ENCODE measurements at places on chromosomes 7 and 10.

DNA sequence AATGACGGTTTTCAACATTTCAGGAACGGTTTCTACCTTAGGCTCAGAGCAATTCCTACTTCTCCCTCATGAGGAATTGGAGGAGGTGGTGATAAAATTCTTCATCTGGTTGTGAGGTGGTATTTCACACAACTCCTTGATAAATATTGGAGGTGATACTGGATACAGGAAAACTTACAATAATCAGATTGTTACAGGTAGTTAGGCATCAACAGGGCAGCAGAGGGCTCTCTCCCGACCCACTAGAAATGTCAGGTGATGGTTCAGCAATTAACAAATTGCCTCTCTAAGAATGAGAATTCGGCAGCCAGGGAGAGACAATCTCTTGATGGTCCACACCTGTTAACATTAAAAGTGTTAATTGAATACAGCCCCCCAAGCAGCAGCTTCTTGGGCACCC lies 22.6 kb downstream of the ZNF786 start:
- no peak for DNase-seq

- peak; percentile 74 for DNase-seq
These were observed 293.1 kb downstream of the ARHGAP12 start for GRCh38 chr10:31635415-31636065.

DNA sequence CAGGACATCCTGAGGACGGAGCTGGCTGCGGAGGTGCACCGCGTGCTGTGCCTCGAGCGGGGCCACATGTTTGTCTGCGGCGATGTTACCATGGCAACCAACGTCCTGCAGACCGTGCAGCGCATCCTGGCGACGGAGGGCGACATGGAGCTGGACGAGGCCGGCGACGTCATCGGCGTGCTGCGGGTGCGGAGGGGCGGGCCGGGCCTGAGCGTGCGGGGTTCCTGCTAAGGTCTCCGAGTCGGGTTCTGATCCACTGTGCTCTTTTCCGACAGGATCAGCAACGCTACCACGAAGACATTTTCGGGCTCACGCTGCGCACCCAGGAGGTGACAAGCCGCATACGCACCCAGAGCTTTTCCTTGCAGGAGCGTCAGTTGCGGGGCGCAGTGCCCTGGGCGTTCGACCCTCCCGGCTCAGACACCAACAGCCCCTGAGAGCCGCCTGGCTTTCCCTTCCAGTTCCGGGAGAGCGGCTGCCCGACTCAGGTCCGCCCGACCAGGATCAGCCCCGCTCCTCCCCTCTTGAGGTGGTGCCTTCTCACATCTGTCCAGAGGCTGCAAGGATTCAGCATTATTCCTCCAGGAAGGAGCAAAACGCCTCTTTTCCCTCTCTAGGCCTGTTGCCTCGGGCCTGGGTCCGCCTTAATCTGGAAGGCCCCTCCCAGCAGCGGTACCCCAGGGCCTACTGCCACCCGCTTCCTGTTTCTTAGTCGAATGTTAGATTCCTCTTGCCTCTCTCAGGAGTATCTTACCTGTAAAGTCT lies 10.4 kb downstream of the ATG9B start:
- DNase-seq, result peak; percentile 84

DNA sequence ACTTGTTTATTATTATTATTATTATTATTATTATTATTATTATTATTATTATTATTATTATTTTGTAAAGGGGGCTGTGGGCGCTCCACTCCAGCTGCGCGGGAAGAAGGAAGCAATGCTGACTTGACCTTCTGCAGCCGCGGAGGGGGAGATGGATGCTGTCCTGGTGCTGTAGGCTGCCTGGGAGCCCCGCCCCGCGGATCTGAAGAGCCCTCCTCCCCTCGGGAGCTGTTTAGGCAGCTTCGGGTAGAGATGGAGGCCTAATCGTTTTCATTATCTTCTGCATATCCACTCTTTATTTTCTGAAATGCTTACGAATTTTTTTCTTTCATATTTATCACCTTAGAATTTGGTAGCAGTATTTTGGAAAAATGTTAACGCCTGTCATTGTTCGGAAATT lies 101.2 kb upstream of the KLF6 start:
- DNase-seq, result peak; percentile 64

DNA sequence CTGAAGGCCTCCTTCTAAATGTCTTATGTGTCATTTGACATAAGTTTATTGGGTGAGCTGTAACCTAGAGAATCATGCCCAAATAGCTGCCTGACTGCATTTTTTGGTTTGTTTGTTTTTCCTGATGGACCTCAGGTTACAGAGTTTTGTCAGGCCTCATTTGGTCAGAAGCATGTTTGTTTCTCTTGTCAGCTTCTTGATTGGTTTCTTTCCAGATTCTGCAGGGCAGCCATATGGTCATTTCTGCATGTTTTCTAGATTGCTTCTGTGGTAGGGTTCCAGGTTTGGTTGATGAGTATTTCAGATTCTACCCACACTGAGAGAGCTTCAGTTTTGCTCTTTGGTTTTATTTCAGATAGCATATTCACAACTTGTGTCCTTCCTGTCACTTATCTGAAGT lies 28.0 kb downstream of the GLCCI1 start:
- DNase-seq, result no peak

- no peak for DNase-seq
These were observed 27.5 kb upstream of the RELN start for GRCh38 chr7:104017001-104017400.

DNA sequence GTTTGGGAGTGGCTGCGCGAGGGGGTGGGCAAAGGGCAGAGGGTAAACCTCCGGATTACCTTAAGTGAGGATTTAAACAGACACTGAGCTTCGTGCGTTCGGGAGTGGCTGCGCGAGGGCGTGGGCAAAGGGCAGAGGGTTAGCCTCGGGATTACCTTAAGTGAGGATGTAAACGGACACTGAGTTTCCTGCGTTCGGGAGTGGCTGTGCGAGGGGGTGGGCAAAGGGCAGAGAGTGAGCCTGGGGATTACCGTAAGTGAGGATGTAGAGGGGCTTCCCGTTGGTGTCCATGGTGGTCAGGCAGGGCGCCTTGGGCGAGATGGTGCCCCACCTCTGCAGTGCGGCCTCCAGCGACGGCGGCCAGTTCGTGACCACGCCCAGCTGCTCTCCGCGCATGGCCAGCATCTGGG lies 275.8 kb downstream of the DIP2C start:
- no peak for DNase-seq

DNA sequence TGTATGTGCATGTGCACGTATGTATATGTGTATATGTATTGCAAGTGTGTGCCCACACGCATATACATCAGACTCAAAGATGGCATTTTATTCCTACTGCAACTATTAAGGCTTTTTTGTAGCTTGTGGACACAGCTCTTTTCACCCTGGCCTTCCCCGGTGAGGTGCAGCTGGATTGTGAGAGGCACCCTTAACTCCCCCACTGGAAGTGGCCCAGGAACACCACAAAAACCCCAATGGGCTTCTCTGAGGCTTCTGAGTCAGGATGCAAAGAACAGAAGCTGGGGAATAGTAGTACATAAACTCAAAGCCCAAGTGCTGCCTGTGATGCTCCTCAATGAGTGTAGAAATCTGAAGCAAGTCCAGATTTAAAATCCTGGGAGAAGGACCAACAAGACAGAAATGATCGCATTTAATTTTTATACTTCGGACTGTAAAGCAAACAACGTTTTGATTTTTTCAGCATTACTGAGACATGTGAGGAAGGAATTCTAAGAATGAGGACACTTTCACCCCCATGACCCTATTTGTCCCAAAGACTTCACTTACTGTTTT lies 369.2 kb upstream of the MGMT start:
- peak; percentile 31 for DNase-seq

DNA sequence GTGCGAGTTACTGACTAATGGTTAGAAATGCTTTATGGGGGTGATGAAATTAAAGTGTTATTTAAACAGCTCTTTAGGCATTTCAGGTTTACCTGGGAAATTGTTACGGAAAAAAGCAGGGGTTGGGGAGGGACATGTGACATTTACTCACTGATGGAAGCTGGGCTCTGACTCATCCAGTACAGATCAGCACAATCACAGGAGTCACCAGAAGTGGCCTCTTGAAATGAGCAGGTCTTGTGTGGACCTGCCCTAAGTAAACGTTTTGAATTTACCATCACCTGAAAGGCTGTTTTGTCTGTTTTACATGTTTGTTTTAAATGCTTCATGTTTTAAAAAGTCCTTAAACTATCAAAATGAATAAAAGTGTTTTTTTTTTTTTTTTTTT lies 2.3 kb downstream of the GLRX3 start:
- DNase-seq, result peak; percentile 32

- no peak for DNase-seq
These were observed 258.1 kb downstream of the PAXIP1 start for GRCh38 chr7:154744861-154745258.

DNA sequence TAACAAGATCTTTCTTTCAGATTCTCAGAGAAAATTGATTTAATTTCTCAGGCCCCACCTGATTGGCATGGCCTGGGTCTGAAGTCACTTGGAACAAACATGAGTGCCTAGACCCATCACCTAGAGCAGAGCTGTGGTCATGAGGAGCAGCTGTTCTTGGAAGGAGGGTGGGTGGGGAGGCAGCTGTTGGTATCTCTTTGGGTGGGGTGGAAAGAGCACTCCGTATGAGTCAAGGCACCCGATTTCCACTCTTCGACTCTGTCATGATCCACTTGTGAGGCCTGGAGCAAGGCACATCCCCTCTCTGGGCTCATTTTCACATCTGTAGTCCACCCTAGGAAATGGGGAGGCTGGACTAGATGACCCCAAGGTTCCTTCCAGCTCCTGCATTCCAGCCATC lies 156.7 kb downstream of the C10orf105 start:
- no peak for DNase-seq

DNA sequence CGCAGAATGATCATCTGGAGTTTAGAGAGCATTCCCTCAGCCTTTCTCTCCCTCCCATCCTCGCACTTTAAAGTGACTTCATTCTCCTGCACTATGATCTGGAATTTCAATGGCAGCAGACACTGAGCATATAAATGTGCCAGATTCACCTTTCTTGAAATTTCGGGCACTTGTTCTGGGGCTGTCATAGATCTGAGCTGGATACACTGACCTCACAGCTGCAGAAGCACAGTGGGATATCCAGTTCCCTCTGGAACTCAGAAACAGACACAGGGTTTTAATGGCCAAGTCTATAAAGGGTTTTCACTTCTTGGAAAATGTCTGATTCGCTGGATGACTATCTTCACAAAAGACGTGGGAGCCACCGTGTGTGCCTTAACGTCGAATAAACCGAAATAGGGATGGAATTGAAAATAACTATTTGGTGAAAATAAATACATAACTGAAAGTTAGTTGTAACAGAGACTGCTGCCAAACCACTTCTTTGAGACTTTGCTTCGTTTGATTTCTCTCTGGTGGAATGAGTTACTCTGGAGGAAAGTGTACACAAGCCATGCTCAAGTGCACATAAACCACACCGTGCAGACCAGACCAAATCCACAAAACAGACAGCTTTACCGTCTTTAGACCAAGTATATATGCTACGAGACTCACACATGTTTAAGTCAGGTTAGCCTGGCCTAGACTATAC lies 126.1 kb downstream of the SVIL start:
- no peak for DNase-seq

GRCh38 chr10:69056536-69057260 lies 31.2 kb upstream of the SRGN start:
- DNase-seq, result no peak

DNA sequence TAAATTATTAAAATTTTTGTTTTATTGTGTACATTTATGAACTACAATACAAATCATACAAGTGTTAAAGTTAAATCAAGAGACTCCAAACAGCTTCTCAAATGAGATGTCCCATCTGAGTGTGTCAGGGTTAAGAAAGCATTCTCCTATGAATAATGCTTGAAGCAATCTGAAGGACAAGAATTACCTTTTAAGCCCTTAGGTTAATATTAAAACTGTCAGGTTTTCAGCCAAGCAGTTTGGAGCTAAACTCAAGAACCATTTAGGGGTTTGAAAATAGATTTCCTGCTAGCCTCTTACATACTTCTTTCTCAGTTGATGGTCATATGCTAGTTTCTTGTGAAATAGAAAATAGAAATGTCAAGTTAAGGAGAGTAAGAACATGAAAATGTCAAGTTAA lies 38.3 kb downstream of the LIPJ start:
- no peak for DNase-seq

DNA sequence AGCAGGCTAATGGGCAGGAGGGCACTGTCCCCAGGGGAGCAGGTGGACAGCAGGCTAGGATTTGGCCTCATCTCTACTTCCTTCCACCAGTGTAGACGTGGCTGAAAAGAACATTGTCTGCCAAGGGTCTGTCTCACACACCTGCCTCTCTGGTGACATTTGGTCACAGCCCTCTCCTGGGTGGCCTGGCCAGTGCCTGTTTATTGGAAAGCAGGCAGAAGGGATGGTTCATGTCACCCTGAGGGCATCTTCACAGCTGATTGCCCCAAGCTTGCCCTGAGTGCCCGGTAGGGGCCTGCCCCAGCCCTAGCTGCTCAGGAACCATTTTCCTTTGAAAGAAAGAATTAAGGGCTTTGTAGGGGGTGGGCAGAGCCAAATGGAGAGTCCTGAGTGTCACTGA lies 138.7 kb downstream of the C10orf105 start:
- DNase-seq, result no peak

DNA sequence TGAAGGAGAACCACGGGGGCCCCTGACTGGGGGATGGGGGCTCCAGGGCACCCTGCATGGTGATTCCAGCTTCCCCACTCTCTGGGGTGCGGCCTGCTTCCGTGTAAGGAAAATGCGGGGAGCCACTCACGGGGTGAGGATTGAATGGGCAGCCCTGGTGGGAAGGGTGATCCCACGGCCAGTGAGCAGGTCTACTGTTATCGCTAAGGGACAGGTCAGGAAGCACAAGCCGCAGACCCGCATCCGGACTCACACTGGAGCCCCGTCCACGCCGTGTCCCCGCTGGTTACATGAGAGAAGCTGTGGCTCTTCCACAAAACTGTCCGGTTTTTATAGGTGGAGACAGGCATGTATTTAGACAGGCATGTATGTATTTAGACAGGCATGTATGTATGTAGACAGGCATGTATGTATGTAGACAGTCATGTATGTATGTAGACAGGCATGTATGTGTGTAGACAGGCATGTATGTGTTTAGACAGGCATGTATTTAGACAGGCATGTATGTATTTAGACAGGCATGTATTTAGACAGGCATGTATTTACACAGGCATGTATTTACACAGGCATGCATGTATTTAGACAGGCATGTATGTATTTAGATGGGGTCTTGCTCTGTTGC lies 5.7 kb downstream of the PSMG3 start:
- no peak for DNase-seq

GRCh38 chr7:128743112-128743772 lies 4.1 kb downstream of the CALU start:
- DNase-seq, result no peak

GRCh38 chr7:76354516-76354915 lies 4.3 kb downstream of the YWHAG start:
- no peak for DNase-seq

GRCh38 chr10:51699145-51699474 lies 285 bp downstream of the CSTF2T start:
- DNase-seq, result no peak

DNA sequence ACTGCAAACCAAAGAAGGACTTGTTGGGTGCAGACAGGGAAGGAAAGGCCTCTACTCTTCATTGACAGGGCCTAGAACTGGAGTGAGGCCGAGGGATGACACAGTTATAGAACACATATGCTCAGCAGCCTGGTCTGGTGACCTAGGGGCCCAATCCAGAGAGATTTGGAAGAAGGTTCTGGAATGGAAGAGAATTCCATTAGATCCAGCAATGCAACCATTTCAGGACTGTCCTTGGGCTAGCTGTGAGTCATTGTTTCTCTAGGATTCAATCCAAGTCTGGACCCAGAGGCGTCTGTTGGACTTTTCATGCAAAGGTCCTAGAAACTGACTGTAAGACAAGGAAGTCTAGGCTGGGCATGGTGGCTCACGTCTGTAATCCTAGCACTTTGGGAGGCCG lies 59.2 kb downstream of the WIPF3 start:
- DNase-seq, result peak; percentile 67

- DNase-seq, result no peak
These were observed 48.5 kb upstream of the SHTN1 start for GRCh38 chr10:117053482-117053881.

GRCh38 chr7:40760987-40761386 lies 626.2 kb downstream of the SUGCT start:
- DNase-seq, result no peak
